Effector memory CD4-positive, alpha-beta T cell (primary cell): ENCODE measurements at places on chromosomes 4 and X.

DNA sequence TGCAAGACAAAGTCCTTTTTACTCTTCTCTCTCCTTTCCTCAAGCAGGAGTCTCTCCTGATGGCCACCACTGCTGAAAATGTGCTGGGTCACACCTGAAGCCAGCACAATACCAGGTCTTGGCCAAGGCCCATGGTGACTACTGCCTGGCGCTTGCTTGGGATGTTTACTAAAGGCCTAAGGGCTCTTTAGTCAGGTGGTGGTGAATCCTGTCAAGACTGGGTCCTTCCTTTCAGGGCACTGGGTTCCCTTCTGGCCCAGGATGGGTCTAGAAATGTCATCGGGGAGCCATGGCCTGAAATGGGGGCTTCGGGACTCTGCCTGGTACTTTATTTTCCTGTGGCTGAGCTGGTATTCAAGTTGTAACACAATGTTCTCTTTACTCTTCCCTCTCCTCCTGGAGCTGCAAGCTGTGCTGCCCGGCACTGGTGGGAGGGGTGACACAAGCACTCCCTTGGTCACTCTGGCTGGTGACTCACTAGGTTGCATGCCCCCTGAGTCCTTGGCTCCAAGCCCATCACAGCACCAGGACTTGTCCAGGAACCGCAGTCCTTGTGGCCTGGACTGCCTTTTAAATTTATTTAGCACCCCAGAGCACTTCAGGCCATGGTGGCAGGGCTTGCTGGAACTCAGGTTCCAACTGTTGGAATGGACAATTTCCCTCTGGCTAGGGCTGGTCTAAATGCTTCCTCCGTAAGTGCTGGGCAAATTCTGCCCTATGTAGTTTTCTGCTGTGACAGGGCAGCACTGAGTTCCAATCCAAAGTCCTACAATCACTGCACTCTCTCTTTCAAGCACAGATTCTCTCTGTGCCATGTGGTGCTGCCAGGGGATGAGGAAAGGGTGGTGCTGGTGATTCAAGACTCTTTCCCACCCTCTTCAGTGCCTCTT, 11.3 kb downstream of the ARL13A start:
- DNase-seq: no peak

GRCh38 chrX:42686706-42687105, 91.3 kb downstream of the PPP1R2C start:
- no peak for DNase-seq

GRCh38 chr4:153758136-153758535, 1.7 kb downstream of the RNF175 start:
- DNase-seq: no peak

DNA sequence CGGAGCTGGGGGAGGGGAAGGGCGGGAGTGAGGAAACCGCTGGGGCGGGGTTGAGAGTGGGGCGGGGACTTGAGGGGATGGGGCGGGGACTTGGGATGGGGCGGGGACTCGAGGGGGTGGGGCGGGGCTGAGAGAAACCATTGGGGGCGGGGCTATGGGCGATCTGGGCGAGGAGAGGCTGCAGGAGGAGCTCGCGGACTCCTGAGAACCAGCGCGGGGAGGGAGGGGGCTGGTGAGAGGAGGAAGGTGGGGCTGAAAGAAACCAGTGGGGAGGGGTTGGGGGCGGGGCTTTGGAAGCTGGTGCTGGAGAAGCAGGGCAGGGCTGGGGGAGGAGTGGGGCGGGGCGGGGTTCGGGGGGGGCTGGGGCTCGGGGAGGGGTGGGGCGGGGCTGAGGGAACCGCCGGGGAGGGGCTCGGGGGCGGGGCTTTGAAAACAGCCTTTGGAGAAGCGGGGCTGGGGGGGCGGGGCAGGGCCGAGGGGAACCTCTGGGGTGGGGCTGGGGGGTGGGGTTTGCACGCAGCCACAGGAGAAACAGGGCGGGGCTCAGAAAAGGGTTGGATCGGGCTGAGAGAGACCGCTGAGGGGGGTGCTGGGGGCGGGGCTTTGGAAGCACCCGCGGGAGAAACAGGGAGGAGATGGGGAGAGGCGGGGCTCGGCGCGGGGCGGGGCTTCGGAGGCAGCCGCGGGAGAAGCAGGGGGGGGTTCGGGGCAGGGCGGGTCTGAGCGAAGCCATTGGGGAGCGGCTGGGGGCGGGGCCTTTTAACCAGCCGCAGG, 777 bp upstream of the EOLA2 start:
- peak; percentile 82 for DNase-seq

DNA sequence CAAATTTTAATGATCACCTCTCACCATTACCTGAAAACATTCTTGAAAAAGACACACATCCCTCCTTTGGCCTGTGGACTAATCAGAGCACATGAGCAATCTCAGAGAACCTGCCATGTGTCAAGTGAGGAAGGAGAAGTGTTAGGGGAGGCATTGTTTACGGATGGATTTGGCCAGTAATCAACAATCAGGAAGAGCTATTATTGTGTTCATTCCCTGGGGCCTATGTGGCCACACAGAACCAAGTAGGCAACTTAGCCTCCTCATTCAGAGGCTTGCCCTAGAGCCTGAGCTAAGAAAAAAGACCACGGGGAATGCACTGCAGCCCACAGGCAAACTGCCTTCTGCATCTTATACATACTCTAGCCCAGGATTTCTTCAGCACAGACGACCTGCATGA, 40.6 kb upstream of the DOCK11 start:
- no peak for DNase-seq

- no peak for DNase-seq
Observed at GRCh38 chrX:131762802-131763234, 218.9 kb downstream of the OR13H1 start.

- DNase-seq: no peak
Observed at GRCh38 chr4:21198683-21199082, 498.4 kb downstream of the PACRGL start.

DNA sequence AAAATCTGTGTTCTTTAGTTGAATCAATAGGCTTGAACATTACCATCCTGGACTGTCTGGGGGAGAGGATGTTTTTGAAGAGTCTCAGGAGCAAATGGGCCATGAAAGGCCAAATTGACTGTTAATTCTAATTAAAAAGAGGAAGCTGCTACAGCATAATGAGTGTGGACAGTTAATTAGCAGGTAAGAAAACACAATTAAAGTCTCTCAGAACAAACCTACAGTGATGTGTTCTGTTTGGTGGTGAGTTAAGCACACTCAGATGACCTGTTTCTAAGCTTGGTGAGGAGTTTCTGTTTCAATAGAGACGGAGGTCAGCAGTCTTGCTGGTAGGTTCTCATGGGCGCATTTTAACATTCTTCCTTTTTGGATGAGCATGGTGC, 68.1 kb downstream of the DRD5 start:
- DNase-seq: no peak

DNA sequence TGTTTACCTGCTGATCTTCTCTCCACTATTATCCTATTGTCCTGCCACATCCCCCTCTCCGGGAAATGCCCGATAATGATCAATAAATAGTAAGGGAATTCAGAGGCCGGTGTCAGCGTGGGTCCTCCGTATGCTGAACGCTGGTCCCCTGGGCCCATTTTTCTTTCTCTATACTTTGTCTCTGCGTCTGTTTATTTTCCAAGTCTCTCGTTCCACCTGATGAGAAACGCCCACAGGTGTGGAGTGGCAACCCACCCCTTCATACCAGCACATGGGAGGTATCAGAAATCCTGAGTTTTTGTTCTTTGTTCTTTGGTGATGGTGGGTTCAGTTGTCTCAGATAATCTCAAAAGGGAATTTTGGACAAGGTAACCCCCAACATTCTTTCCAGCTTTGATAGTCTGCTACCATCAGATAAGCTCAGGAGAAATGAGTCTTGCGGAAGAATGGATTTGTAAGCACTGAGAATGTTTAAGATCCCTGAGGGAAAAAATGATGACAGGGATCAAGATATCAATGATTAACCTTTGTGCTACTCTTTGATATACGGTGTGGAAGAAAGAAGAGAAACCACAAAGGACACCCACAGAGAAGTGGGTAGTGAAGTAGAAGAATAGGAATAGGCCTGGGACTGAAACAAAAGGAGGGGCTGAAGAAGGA, 117.9 kb downstream of the CEP44 start:
- no peak for DNase-seq

- DNase-seq: no peak
Observed at GRCh38 chr4:147814376-147814775, 82.5 kb downstream of the ARHGAP10 start.

GRCh38 chrX:43551590-43551989, 104.5 kb upstream of the MAOA start:
- DNase-seq: no peak

GRCh38 chrX:40550066-40550465, 30.7 kb upstream of the ATP6AP2 start:
- DNase-seq: no peak

DNA sequence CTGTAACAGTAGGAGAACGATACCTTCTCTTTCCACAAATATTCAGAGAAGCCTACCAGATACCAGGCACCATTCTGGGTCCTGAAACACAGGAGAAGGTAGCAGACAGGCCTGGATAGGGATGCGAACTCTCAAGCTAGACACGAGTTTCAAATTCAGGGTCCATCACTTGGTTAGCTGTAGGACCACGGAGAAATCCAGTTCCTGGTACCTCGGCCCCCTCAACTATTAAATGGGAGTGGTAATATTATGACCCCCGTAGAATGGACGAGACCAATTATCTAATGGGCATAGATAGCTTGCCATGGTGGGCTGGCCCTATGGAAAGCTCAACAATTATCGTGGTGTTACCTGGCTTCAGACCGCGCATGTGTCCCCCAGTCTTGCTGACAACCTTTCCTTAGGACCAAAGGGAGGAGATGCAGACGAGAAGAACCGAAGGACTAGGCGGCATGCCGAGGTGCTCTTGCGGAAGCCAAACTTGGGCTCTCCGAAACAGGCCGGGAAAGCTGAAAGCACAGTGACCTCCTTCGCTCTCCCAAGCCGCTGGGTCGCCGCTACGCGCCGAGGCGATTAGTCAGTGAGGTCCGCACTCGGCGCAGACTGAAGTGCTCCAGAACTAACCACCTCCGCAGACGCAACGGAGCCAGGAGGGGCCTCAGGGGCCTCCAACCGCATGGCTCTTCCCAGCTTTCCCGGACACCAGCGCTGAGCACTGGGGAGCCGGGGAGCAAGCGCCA, 19.6 kb downstream of the NKX3-2 start:
- no peak for DNase-seq

GRCh38 chr4:165378745-165379677, at the start of gene CPE:
TSS of gene CPE (plus strand) at chr4:165379008. CDS start at chr4:165379222, 214 bp downstream.
- no peak for DNase-seq

GRCh38 chr4:85260064-85260463, 214.9 kb upstream of the ARHGAP24 start:
- no peak for DNase-seq

- no peak for DNase-seq
Observed at GRCh38 chrX:119087121-119087520, 14.3 kb downstream of the CT47C1 start.

DNA sequence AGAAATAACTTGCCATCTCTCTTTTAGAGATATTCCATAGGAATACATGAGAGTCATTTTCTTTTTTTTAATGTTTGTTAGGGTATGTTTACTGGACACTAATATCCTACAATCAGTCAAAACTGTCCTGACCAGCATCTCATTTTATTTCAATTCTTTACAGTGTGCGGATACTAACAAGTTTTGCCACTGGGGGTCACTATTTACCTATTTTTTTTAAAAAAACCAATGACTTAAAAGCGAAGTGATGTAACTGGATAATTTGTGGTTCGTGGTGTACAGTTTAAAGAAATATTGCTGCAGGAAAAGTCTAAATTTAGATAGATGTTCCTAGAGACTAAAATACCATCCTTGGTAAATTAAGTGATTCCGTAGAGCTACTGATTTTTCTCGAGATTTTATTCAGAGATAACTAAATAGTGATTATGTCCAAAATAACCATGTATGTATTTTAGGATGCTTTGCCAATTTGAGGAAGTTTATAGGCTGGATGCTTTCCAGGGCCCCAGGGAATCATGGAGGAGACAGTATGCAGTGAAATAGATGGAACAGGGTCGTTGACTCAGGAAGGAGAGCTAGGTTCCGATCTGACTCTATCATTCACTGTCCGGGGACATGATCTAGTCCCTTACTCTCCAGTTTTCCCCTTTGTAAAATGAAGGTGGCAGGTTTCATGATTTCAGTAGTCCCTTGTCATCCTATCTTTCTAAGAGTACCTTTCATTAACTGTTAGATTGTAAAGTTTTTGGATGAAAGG, 34.0 kb upstream of the GNPDA2 start:
- no peak for DNase-seq

GRCh38 chr4:154399259-154399974, 92.2 kb downstream of the DCHS2 start:
- DNase-seq: no peak

DNA sequence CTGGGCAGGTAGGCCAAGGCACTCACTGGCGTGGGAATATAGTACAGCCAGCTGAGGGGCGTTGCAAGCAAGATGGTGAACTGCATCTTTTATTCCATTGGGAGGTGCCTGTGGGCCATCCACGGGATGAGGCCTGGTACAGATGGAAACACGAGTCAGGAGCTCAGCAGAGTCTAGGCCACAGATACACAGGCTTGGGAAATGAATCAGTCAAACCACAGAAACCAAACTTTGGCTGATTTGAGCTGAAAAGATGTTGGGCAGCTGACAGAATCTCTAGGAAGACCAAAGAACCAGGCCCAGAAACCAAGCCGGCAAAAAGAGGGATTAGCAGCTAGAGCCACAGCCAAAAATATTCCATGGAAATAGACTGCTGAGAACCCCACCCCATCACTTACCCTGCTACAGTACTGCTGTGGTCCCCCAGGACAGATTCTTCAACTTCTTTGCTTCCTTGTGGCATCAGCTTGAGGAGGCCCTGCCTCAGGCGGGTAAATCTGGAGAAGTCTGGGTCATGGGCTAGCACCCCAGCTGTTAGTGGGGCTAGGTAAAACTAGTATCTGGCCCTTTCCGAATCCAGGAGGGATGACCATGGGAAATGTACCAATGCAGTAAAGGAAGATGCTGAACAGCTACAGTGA, 75.4 kb downstream of the TMEM131L start:
- no peak for DNase-seq

DNA sequence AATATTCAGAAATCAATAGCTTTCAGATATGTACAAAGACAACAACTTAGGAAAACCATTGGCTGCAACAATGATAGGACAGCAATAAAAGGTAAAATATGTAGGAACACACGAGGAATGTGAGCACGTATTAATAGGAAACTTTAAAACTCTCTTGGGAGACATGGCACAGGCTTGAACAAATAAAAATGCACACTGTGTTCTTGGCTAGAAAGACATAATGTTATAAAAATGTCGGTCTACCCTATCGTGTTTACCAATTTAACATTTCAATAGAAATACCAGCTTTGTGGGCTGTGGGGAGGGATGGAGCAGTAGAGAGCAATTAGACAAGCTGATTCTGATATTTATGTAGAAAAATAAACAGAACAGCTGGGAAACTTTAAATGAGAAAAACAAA, 69.0 kb upstream of the FAM9B start:
- DNase-seq: no peak

- DNase-seq: no peak
Observed at GRCh38 chrX:38717871-38718270, 83.4 kb upstream of the MID1IP1 start.

DNA sequence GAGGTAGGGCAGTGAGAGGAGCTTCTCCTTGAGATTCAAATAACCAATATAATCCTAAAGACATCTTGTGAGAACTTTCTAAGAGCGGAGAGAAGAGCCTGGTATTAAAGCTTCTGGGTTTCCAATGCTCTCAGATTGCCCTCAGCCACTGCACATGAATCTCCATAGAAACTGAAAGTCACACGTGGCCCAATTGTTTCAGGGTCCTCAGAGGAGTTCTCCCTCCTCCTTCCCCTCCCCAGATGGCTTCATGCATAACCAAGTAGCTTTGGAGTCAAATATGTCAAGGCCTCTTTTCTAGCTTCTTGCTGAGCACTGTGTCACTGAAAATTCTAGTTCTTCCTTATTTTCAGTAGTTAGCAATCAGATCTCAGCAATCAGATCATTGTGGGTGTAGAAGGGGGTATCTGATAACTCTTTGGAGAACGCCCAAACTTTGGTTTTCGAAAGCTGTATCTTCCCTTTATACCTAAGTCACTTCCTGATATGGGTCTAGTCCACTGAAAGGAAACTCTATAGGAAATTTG, 2.2 kb downstream of the BTK start:
- DNase-seq: no peak
